ENCODE measurements at places on chromosomes 11 and 22. TPM values are rescaled to one million over a fixed set of nuclear protein-coding genes. Genes with fewer than 3 reads are reported as not detected.

The FOLH1 gene
- total RNA-seq, result not detected

GRCh38 chr11:64853709-64854108 is 9.3 kb upstream of the CDC42BPG start:
- no peak for DNase-seq

GRCh38 chr11:124534051-124534450 is 9.4 kb downstream of the OR8B12 start:
- no peak for DNase-seq

The TREH gene
- not detected for total RNA-seq

GRCh38 chr11:95699631-95700470 is 89.7 kb downstream of the FAM76B start:
- peak; percentile 76 for DNase-seq

- no peak for DNase-seq
Observed at GRCh38 chr11:61812736-61813411, 3.9 kb downstream of the FADS1 start.

The LRRN4CL gene
- 62.0 TPM for total RNA-seq

- no peak for DNase-seq
Observed at GRCh38 chr22:33883961-33884808, 36.1 kb downstream of the LARGE1 start.

- no peak for DNase-seq
Observed at GRCh38 chr11:92861634-92862033, 107.8 kb upstream of the MTNR1B start.

DNA sequence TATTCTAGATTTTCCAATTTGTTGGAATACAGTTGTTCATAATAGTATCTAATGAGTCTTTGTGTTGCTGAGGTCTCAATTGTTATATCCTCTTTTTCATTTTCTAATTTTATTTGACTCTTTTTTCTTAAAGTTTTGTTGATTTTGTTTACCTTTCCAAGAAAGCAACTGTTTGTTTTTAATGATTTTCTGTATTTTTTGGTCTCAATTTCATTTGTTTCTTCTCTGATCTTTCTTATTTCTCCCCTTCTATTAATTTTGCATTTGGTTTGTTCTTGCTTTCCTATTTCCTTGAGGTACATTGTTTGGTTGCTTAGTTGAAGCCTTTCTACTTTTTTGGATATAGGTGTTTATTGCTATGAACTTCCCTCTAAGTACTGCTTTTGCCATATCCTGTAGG is 5.2 kb upstream of the OR52A1 start:
- DNase-seq, result no peak

The GP1BB gene
- total RNA-seq, result 20.1 TPM

DNA sequence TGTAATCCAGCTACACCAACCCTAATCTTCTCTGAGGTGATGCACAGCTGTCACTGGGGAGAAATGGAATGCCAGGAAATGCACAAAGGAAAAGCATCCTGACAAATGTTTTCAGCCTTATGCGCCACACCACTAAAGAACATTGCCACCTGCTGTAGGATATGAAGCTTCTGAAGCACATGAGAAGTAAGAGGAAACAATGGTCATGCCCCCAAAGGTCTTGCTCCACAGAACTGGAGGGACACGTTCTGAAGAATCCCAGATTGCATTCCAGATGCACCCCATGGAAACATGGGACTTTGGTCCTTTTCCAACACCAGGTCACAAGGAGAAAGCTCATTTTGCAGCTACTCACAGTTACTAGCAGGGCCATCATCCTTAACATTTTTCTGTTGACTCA is 48.7 kb upstream of the ZBED5 start:
- peak; percentile 46 for DNase-seq

DNA sequence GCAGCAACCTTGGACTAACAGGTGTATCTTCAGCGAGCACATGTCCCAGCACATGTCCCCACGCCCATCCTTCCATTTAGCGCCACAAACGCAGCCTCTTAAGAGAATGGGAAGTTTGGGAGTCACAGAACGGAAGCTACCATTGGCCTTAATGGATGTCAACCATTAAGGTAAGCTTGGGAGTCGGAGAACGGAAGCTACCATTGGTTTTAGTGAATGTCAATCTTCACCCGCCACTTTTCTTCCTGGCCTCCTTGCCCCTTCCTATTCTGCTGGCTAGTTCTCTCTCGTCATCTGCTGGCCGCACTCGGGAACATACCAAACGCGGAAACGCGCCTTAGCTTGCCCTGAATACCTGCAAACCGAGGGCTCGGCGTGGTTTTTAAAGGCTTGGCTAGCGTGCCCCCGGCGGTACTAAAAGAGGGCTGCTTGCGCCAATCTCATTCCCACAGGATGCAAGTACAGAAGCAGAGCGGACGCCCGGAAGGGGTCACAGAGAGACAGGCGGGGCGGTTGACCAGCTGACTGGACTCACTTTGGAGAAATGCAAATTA is 24.3 kb downstream of the GLYATL1 start:
- DNase-seq, result peak; percentile 85

DNA sequence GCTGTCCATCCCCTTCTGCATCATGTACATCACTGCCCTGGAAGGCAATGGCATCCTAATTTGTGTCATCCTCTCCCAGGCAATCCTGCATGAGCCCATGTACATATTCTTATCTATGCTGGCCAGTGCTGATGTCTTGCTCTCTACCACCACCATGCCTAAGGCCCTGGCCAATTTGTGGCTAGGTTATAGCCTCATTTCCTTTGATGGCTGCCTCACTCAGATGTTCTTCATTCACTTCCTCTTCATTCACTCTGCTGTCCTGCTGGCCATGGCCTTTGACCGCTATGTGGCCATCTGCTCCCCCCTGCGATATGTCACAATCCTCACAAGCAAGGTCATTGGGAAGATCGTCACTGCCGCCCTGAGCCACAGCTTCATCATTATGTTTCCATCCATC is 337 bp downstream of the OR52B6 start:
- DNase-seq, result no peak

DNA sequence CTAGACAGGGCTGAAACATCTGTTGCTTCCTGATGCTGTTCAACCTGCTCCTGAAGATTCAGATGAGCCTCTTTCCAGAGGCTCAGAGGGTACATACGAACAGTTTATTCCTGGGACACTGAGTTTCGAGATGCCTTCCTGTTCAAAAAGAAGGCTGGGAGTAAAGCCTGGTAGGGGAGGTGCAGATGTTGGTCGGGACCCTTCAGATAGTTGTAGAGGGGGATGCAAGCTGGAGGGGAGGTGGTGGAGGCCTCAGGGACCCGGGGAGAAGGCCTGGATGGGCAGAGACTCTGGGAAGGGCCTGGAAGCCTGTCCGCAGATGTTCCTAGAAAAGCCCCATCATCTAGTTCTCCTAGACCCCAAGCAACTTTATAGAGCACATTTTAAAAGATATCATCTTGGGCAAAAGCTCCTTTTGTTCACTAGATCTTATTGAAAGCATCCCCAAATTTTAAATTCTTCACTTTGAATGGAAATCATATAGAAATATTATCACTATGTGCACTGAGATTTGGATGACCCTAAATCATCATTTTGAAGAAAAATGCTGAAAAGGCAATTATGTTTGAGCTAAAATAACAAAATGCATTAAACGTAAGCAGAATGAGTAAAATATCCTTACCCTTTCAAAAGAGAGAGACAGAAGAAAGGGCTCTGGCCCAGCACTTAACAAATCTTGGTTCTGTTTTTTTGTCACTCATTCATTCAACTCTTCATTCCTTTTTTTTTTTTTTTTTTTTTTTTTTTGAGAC is 41.2 kb downstream of the RTL6 start:
- no peak for DNase-seq

The USP2 gene
- not detected for total RNA-seq

DNA sequence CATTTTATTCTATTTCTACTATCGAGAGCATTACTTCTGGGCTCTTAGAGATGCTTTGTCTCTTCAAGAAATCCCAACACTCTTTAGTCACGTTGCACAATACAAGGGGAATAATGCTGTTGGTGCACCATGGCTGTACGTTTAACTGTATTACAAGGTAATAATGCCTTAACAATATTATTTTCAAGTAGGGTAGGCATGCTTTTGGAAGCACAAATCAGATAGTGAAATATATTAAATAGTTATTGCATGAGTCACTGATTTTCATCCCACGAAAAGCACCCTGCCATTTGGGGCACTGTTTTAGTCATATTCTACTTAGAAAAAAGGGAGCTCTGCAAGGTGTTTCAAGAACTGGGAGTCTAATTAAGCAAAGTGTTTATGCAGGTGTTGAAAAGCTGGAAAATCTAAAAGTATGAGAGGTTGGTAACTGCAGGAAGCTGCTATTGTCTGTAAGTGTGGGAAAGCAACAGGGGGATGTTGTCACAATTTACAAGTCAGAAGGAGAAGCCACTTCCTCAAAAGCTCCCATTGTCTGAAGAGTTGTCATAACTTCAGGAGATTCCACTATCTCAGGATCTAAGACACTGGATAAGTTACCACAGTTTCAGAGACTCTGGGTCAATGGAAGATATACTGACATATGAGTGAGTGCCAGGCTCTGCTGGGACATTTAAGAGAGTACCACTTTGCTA is 218.2 kb downstream of the JRKL start:
- DNase-seq, result no peak

- peak; percentile 81 for DNase-seq
Observed at GRCh38 chr11:118820412-118821357, 29.7 kb upstream of the DDX6 start.

The RIBC2 gene
- total RNA-seq, result 5.7 TPM

- no peak for DNase-seq
Observed at GRCh38 chr11:21412652-21413383, 743.4 kb downstream of the NELL1 start.

The MPEG1 gene
- total RNA-seq, result not detected

GRCh38 chr22:16917144-16918003 is 90.6 kb downstream of the GAB4 start:
- peak; percentile 34 for DNase-seq

DNA sequence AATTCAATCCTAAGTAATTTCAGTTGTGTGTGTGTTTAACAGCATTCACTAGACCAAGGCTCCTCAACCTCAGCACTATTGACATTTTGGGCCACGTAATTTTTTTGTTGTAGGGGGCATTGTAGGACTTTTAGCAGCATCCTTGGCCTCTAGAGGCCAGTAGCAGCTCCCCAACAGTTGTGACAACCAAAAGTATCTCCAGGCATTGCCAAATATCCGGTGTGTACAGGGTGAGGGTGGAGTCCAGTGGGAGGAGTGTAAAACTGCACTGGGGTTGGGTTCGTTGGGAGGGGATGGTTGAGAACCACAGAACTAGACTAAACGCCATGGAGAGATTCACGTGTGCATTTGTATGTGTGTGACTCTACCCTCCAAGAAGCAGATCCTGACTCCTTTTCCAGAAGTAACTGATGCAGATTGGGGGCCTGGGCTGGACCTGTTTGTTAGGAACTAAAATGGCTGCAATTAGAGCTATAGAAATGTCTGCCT is 5.9 kb upstream of the PHF21A start:
- DNase-seq, result peak; percentile 45

DNA sequence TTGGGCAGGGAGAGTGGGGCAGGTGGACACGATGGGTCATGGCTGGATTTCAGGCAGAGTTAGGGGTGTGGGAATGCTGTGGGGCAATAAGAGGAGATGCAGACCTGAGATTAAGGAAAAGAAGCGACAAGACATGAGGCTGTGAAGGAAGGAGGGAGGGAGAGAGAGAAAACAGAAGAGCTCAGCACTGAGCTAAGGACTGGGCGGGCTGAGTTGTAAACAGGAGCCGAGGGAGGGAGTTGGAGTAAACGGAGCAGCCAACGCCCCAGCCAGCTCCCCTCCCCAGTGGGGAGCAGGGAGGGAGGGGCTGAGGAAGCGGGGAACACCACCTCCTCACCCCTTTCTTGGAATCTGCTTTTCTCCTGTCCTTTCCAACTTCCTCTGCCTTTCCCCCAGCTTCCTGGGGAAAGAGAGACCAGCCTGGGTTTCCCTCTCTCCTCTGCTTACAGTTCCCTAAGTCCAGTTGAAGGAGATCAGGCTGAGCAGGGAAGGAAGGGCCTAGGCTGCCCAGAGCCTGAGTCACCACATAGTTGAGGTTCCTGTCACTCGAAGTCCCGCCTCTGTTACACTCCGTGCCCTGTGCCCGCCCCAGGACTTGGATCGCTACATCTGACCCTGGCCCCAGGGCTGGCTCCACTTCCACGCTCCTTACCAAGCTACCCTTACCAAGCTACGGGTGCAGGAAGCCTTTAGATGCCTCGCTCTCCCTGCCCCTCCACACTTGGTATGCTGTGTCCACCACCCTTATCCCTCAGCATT is 6.7 kb upstream of the AHNAK start:
- peak; percentile 96 for DNase-seq

GRCh38 chr11:111229604-111230003 is 15.9 kb upstream of the POU2AF2 start:
- no peak for DNase-seq

The TRIM49 gene
- total RNA-seq, result not detected

The TTC9C gene
- 20.3 TPM for total RNA-seq

- DNase-seq, result no peak
Observed at GRCh38 chr11:116424615-116425261, 348.0 kb downstream of the BUD13 start.

DNA sequence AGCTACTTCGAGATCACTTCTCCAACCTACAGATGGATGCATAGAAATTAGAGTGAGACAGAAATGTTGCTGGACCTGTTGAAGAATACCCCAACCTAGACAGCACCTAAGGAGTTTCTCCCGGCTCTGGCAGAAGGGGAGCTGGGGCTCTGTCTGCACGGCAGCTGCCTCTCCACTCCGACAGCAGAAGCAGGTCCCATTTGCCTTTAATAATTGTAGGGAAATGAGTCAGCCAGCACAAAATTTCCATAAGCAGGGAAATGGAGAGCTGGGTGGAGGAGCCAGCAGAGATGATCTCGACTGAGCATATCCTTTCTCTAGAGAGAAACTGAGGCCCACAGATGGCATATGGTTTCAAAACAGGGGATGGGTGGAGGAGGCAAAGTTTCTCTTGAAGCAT is 80.1 kb downstream of the EFCAB6 start:
- DNase-seq, result no peak

Data from fibroblast of the aortic adventitia (primary cell).